ENCODE measurements at places on chromosomes 12 and 14. TPM values are rescaled to one million over a fixed set of nuclear protein-coding genes. Genes with fewer than 3 reads are reported as not detected.

GRCh38 chr12:79645235-79645630, 45.5 kb downstream of the PAWR start:
- no peak for DNase-seq

GRCh38 chr12:125310461-125310860, 245.2 kb downstream of the AACS start:
- no peak for DNase-seq

GRCh38 chr12:3150931-3151835, 74.0 kb downstream of the TSPAN9 start:
- DNase-seq, result peak; percentile 77

- no peak for DNase-seq
These were observed 221.9 kb upstream of the EGLN3 start for GRCh38 chr14:34172550-34173368.

Gene SLC25A21
- 37.0 TPM for total RNA-seq

Gene PRDM4
- total RNA-seq, result 43.2 TPM
